ENCODE measurements at places on chromosomes 1 and 21.
A peak's percentile ranks its signal among the peaks of the same experiment; 100 is the strongest.

DNA sequence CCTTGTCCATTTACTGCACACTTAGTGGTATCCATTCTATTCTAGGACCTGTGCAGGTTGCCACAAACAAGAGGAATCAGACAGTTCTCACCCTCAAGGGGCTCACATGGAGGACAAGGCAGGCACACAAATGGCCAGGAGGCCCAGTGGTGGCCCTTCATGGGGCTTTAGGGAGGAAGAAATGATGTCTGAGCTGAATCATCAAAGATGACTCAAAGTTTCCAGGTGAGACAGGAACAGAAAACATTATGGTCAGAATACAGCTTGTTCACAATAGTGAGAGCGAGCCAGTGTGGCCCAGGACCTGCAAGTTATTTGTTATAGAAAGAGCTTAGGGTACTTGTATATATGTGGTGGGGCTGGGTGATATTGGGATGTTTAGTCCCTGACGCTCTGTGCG, 26.4 kb downstream of the SHISAL2A start:
- DNase-seq: no peak
- H3K27ac ChIP-seq: no peak overlapping the region
- peaks cover 10% of the 10 kb centered on the region for H3K4me1 ChIP-seq
- H3K4me3 ChIP-seq: no peak overlapping the region

DNA sequence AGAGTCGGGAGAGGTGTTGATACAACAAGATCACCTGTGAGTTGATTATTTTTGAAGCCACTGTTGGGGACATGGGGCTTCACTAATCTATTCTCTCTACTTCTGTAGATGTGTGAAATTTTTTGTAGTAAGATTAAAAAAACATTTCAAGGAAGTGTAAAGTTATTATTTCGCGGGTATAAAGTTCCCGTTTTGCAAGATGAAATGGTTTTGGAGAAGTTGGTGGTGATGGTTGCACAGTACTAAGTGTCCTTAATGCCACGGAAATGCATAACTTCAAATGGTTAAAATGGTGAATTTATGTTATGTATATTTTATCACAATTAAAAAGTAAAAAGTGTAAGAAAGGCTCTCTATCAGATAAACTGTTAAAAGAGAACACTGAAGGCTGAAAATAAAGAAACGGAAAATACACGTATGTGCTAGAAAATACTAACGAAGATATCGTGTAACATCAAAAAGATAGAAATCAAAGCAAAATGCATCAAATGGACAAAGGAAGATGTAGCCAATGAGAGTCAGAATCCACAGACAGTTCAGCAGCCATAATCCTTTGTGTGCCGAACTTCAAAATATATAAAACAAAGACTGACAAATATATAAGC, 2.9 kb upstream of the ITGB2 start:
- peaks cover 4% of the 10 kb centered on the region for H3K36me3 ChIP-seq
- no peak for DNase-seq
- peak overlapping the region; percentile 94 for H3K27ac ChIP-seq
- H3K4me3 ChIP-seq: peak overlapping the region; percentile 90
- peaks cover 27% of the 10 kb centered on the region for H3K27me3 ChIP-seq

- no peak overlapping the region for H3K27ac ChIP-seq
- H3K27me3 ChIP-seq: peaks cover 6% of the 10 kb centered on the region
- H3K4me1 ChIP-seq: no peaks in the 10 kb centered on the region
- H3K36me3 ChIP-seq: no peaks in the 10 kb centered on the region
- DNase-seq: no peak
- no peak overlapping the region for H3K4me3 ChIP-seq
Observed at GRCh38 chr1:234164098-234164709, 209.1 kb upstream of the COA6 start.

DNA sequence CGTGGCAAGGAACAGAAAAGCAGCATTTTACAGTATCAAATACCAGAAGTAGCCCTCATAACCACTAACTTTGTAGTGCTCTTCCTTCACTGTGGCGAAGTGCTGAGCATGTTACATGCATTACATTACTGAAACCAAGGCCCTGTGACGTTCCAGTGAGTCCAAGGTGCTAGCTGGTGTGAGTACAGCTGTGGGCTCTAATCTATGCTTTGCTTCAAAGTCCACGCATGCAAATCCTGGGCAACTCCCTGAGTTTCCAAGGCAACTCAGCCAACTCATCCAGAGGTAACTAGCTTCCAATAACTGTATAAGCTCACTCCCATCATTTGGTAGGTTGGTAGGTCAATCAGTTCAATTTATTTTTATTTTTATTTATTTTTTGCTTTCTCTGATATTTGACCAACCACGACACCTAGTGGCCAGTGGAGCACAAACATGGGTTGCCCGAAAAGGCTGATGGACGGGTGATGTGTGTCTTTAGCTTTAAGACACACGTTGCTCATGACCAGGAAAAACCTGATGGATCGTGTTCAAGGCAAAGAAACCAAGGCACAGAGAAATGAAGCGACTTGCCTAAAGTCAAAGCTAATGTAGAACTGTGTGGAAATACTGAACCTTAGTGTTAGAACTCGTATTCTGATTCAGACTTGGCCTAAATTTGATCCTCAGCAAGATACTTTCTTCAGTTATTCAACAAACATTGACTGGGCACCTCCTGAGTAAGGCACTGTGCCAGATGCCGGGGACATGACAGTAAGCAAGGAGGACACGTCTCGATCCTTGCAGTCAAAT, 73.0 kb downstream of the GNG12 start:
- peaks cover 2% of the 10 kb centered on the region for H3K27me3 ChIP-seq
- peak; percentile 49 for DNase-seq
- no peak overlapping the region for H3K27ac ChIP-seq
- no peak overlapping the region for H3K4me3 ChIP-seq

- H3K27me3 ChIP-seq: no peaks in the 10 kb centered on the region
- H3K36me3 ChIP-seq: no peaks in the 10 kb centered on the region
- H3K4me3 ChIP-seq: no peak overlapping the region
- H3K27ac ChIP-seq: no peak overlapping the region
Observed at GRCh38 chr1:41102653-41103052, 81.1 kb upstream of the SLFNL1 start.

DNA sequence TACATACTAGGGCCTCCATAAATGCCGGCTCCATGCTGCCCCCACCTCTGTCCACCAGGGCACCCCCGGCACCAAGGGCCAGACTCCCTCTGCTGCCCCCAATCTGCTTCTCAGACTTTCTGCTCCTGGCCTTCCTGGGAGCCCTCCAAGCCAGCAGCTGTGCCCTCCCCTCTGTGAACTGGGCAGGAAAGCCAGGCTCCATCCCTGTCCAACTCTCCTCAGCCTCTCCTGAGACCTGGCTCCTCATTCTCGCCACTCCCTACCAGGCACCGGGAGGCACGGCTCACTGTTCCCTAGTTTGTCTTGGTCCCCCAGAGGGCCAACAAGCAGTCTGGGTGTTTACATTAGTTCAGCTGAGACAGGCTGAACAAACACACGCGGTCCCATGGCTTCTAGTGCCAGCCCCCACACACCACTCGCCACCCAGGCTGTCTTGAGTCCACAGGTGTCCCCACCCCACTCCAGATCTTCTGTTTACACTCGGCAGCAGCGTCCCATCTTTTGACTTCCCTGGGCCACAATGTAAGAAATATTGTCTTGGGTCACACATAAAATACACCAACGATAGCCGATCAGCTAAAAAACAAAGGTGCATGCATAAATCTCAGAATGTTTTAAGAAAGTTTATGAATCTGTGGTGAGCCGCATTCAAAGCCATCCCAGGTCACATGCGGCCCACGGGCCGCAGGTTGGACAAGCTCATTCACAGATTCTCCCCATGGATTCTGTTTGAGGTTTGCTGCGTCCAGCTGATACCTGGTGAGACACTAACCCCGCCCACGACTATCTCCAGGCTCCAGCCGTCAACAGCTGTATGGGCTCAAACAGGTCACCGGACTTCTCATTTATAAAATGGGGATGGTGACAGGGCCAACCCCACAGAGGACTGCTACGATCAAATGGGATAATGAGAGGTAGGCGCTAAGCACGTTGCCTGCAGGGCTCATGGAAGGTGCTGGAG, 29.5 kb upstream of the ECE1 start:
- no peak overlapping the region for H3K27ac ChIP-seq
- H3K27me3 ChIP-seq: no peaks in the 10 kb centered on the region
- H3K4me3 ChIP-seq: no peak overlapping the region
- no peaks in the 10 kb centered on the region for H3K36me3 ChIP-seq
- peaks cover 34% of the 10 kb centered on the region for H3K4me1 ChIP-seq

- H3K4me1 ChIP-seq: peaks cover 49% of the 10 kb centered on the region
- peak overlapping the region; percentile 98 for H3K4me3 ChIP-seq
- DNase-seq: no peak
- peaks cover 26% of the 10 kb centered on the region for H3K36me3 ChIP-seq
Observed at GRCh38 chr1:43651902-43652301, 2.0 kb downstream of the KDM4A start.

DNA sequence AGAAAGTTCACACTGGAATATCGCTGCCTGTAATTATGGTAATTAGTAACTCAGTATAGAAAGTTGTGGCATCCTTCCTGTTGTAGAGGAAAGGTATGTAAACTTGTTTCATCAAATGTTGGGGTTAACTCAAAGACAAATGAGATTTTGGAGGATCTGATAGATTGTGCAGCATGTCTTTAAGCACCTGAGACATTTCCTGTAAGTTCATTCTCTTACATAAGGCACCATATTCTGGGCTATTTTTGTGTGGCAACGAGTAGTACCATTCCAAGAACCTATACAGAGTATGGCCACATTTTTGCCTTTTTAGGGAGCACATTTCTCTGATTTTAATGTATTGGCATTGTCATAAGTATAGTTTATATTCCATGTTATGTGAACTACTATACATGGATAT, 88.8 kb downstream of the CDC14A start:
- peak overlapping the region; percentile 15 for H3K4me3 ChIP-seq
- H3K27me3 ChIP-seq: peaks cover 2% of the 10 kb centered on the region
- peak overlapping the region; percentile 86 for H3K27ac ChIP-seq
- no peak for DNase-seq
- H3K4me1 ChIP-seq: peaks cover 73% of the 10 kb centered on the region
- peaks cover 8% of the 10 kb centered on the region for H3K36me3 ChIP-seq

GRCh38 chr1:111739925-111740765, 950 bp upstream of the INKA2 start:
- peaks cover 24% of the 10 kb centered on the region for H3K4me1 ChIP-seq
- H3K4me3 ChIP-seq: peak overlapping the region; percentile 82
- H3K36me3 ChIP-seq: no peaks in the 10 kb centered on the region
- peaks cover 28% of the 10 kb centered on the region for H3K27me3 ChIP-seq
- DNase-seq: peak; percentile 28
- H3K27ac ChIP-seq: peak overlapping the region; percentile 67

GRCh38 chr1:29497395-29498125, 261.2 kb downstream of the PTPRU start:
- H3K27ac ChIP-seq: no peak overlapping the region
- peaks cover 7% of the 10 kb centered on the region for H3K27me3 ChIP-seq
- no peaks in the 10 kb centered on the region for H3K4me1 ChIP-seq
- no peak for DNase-seq
- no peak overlapping the region for H3K4me3 ChIP-seq

DNA sequence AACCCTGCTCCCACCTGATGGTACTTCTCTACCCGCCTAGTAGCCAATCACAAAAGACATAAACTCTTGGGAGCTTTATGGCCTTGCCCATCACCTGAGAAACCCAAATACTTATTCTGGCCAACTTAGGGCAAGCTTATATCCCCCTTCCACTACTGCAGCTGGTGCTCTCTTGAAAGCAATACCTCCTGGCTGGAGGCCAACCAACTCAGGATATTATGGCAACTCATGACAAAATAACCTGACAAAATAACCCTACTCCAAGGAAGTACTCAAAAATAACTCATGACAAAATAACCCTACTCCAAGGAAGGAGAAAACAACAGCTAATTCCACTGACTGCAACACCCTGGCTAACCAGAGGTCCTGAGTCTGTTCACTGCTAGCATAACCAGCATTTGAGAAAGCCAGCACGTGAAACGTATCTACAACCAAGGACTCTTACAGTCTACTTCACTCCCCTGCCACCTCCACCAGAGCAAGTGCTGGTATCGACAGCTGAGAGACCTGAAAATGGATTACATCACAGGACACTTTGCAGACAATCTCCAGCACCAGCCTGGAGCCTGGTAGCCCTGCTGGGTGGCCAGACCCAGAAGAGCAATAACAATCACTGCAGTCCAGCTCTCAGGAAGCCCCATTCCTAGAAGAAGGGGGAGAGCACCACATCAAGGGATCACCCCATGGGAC, 179.9 kb downstream of the COL24A1 start:
- H3K4me1 ChIP-seq: no peaks in the 10 kb centered on the region
- H3K27me3 ChIP-seq: peaks cover 6% of the 10 kb centered on the region
- no peak for DNase-seq
- no peaks in the 10 kb centered on the region for H3K36me3 ChIP-seq
- no peak overlapping the region for H3K4me3 ChIP-seq

GRCh38 chr1:225548140-225548857, 104.6 kb downstream of the ENAH start:
- DNase-seq: no peak
- peaks cover 2% of the 10 kb centered on the region for H3K27me3 ChIP-seq
- no peaks in the 10 kb centered on the region for H3K4me1 ChIP-seq
- H3K27ac ChIP-seq: no peak overlapping the region

DNA sequence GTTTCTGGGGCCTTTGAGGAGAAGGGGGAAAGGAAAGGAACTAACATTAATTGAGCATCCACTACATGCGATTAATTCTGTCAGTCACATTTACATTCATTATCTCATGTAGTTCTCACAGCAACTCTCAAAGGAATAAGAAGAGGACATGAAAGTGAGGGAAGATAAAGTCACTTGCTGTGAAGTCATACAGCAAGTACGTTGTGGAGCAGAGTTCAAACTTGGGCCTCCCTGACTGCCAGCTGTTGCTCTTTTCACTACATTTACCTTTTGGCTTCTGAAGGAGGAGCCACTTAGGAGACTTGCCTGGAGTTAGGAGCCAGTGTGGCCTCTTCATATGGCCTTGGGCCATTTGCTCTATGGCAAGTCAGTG, 6.2 kb downstream of the ZNF691 start:
- no peak overlapping the region for H3K4me3 ChIP-seq
- H3K36me3 ChIP-seq: peaks cover 22% of the 10 kb centered on the region
- peaks cover 17% of the 10 kb centered on the region for H3K4me1 ChIP-seq
- H3K27me3 ChIP-seq: peaks cover 2% of the 10 kb centered on the region
- H3K27ac ChIP-seq: no peak overlapping the region

DNA sequence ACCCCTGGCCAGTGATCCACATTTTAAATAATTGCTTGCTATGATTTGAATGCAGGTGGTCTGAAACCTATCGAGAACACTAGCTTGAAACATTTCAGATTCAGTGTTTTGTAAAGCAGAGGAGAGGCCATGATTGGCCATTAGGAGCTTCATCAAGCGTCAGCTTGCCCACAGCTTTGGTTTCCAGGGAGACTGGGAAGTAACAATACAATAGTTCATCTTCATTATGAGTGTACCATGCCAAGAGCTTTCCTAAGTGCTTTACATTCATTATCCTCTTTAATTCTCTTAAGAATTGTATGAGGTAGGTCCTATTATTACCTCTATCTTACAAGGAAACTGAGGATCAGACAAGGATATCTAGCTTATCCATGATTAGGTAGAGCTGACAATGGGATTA, 27.7 kb upstream of the ATP5PO start:
- no peak for DNase-seq
- peaks cover 8% of the 10 kb centered on the region for H3K27me3 ChIP-seq
- H3K36me3 ChIP-seq: no peaks in the 10 kb centered on the region
- H3K27ac ChIP-seq: no peak overlapping the region
- H3K4me1 ChIP-seq: peaks cover 40% of the 10 kb centered on the region

All from immature natural killer cell (primary cell).